Osteocyte (in vitro differentiated cells): ENCODE measurements at places on chromosomes 1 and 21. TPM values are rescaled to one million over a fixed set of nuclear protein-coding genes. Genes with fewer than 3 reads are reported as not detected.

GRCh38 chr1:228935855-228936727, 200.8 kb downstream of the RHOU start:
- DNase-seq: no peak

DNA sequence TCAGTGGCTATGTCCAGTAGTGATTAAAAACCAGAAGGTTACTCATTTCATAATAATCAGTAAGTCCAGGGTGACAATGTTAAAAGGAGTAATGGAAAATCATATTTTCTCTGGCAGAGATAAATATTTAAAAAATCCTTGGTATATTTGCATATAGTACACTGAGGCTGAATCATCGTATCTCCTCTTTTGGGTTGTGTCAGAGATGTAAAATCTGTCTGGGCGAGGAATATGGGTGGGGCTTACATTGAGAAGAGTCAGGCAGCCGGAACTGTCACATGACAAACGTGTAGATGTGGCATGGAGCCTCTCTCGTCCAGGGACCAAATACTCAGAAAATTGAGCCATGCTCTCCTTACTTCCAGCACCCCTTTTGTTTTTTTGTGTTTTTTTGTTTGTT, 120.9 kb downstream of the FMN2 start:
- no peak for DNase-seq

DNA sequence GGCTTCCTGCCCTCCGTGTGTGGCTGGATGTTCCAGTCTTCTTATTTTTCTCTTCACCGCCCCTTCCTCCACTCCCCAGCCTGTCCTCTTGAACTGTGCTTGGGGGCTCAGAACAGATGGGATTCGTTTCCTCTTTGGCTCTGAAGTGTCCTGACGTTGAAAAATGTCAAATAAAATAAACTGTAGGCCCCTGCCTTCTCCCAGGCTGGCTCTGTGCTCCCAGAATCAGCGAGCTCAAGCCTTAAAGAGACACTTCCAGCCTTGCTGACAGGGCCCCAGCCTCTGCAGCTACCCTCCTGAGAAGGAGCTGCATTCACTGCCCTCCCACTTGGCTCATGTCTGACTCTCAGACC, 104.2 kb upstream of the IPO9 start:
- DNase-seq: no peak

- DNase-seq: no peak
These were observed 6.5 kb downstream of the CNTN2 start for GRCh38 chr1:205049479-205049878.

GRCh38 chr1:93275634-93276295, 69.9 kb upstream of the DR1 start:
- no peak for DNase-seq

- no peak for DNase-seq
These were observed 41.3 kb downstream of the TBX19 start for GRCh38 chr1:168321945-168322344.

DNA sequence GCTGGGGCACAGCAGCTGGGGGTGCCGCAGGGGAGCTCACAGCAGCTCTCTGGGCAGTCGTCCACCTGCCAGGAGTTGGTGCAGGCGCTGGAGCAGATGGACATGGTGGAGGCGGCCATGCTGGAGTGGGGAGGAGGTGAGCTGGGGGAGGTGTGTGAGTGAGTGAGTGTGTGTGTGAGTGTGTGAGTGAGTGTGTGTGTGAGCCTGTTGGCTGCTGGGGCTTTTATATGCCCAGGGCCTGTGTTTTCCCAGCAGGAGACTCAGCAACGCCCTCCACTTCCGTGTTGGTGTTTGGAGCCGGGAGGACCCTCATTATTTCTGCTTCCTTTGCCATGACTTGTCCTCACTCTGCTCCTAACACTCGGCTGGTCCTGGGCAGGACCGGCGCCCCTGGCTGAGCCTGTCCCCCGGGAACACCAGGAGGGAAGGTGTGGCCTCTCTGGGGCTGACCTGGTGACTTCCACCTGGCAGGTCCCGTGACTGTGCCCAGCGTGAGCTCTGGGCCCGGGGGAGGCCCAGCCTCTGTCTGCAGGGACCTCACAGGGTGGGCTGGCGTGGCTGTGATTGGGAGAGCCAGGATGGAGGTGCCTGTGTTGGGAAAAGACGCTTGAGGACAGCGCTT, at the start of gene KRTAP10-2:
Gene KRTAP10-2, minus strand, starts transcription at position 166 of the 622 bp plus-strand sequence. Its CDS starts 47 bp downstream, at position 119.
- DNase-seq: peak; percentile 83

GRCh38 chr1:183739082-183739481, 65.8 kb upstream of the RGL1 start:
- DNase-seq: no peak

DNA sequence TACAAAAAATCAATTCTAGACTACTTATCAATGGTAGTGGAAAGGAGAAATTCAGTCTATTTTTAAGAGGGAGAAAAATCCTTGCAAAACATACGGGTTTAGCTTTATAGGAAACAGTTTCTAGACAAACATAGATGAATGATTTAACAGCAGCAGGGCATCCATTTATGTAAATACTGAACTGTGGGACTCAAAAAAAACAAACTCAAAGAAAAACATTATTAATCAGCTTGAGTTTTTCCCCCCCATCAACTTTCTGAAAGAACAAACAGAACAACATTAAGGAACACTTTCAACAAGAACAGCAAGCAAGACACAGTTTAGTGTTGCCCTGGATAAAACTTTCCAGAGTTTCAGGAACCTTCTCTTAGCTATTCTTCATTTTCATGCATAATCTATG, 147.3 kb upstream of the KCNK2 start:
- DNase-seq: no peak

DNA sequence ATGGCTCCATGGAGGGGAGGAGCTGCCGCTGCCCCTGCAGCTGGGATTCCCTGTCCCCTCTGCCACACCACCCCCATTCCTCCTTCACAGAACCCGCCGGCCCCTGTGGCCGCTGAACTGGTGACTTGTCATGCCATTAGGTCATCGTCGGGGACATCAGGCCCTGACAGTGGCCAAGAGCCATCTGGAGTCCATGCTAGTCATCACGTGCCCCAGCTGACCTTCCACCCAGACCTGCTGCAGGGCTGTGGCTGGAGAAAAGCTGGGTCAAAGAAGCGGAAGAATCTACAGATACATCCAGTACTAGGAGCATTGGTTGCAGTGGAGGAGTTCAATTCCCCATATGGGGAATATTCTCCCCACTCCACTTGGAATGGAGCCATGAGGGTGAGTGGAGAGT, 78.1 kb downstream of the KCNJ15 start:
- no peak for DNase-seq

- no peak for DNase-seq
These were observed 547.8 kb downstream of the NPHP4 start for GRCh38 chr1:5444396-5444795.

DNA sequence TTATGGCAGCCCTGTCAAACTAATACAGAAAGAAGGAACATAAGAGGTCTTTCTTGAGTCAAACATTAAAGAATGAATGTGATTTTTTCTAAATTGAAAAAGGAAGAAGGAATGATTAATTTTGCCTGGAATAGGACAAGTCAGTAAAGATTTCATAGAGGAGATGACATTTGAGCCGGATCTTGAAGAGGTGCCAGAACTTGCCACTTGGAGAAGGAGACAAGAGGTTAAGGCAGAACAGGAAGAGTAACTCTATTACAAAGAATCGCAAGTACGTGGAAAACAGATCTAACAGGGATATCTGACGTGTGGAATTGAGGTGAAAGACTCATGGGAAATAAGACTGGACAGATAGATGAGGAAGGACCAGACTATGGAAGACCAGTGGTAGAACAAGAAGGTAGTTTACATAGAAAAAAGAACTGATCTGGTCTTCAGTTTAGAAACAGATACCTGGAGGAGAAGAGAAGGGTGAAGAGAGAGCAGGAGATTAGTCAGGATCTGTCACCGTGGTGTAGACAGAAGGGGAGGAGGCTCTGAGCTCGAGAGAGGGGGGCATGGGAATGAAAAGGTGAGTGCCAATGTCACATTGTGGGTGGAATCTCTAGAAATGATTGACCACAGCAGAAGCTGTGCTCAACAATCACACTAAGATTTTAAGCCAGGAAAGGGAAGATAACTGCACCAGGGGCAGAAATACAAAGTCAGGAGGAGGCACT, 32.5 kb downstream of the RHOU start:
- DNase-seq: no peak

DNA sequence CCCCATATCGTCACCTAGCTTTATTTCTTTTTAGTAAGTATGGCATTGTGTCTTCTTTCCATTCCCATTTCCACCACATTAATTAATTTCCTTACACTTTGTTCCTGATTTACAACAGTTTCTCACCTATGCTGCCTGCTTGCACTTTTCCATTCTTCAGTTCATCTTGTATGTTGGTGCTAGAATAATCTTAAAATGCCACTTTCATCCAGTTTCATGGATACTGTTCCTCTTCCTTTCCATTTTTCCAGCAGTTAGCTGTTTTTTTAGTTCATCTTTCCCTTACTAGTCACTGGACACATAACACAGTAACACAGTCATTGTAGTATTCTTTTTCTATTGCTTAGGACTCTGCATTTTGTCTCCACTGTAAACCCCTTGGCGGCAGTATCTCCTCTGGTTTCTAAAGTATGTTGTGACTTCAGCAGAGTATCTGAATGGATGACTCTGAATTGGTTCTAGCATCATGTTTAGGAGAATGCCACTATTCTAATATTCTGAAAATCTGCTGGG, 2.1 kb downstream of the CDC7 start:
- no peak for DNase-seq

The IFI44L gene
- 21.2 and 22.1 TPM in 2 replicates for total RNA-seq

The LYPD8 gene
- total RNA-seq: not detected in 2 replicates

The SMPDL3B gene
- total RNA-seq: not detected in 2 replicates

The SPATA1 gene
- total RNA-seq: 1.7 and 2.3 TPM in 2 replicates

The SPRR1A gene
- not detected in 2 replicates for total RNA-seq

The S1PR1 gene
- 0.31 TPM in 1 of 2 replicates, not detected in the other for total RNA-seq

The PEAR1 gene
- total RNA-seq: 27.4 and 28.2 TPM in 2 replicates

The IVL gene
- total RNA-seq: not detected in 2 replicates

The CASQ2 gene
- not detected in 2 replicates for total RNA-seq

The LRRC7 gene
- total RNA-seq: 0.60 and 0.94 TPM in 2 replicates

The SNAPIN gene
- 39.7 and 46.3 TPM in 2 replicates for total RNA-seq

The S100A7A gene
- not detected in 2 replicates for total RNA-seq

The UCK2 gene
- total RNA-seq: 49.8 and 50.1 TPM in 2 replicates

The FMO2 gene
- 0.24 and 0.94 TPM in 2 replicates for total RNA-seq
